ENCODE measurements at places on chromosomes 7 and 10.
A peak's percentile ranks its signal among the peaks of the same experiment; 100 is the strongest.

DNA sequence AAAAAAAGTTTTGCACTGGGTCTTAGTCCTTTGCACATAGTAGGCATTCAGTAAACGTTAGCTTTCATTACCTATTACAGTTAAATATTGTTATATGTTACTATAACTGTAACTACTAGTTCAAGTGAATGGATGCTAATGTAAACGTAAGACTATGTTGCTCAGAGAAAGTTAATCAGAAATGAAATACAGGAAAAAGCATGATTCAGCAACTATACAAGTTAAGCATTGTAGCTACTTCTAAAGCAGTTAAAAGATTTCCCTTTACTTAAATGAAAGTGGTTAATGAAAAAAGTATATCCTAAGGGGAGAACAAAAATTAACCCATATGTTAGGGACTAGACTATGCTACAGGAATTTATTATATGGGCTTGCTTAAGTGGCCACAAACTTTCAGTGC lies 121.2 kb downstream of the SKAP2 start:
- DNase-seq = no peak

- DNase-seq = no peak
Measured at GRCh38 chr10:103202319-103202718, 9.2 kb upstream of the NT5C2 start.

GRCh38 chr7:106285855-106286492 lies 1.2 kb upstream of the NAMPT start:
- no peak for DNase-seq

GRCh38 chr7:17256375-17256774 lies 42.1 kb upstream of the AHR start:
- DNase-seq = no peak

- no peak for DNase-seq
Measured at GRCh38 chr7:131012477-131013031, 278.5 kb upstream of the KLF14 start.

- DNase-seq = no peak
Measured at GRCh38 chr7:123410273-123410904, 124.0 kb downstream of the IQUB start.

DNA sequence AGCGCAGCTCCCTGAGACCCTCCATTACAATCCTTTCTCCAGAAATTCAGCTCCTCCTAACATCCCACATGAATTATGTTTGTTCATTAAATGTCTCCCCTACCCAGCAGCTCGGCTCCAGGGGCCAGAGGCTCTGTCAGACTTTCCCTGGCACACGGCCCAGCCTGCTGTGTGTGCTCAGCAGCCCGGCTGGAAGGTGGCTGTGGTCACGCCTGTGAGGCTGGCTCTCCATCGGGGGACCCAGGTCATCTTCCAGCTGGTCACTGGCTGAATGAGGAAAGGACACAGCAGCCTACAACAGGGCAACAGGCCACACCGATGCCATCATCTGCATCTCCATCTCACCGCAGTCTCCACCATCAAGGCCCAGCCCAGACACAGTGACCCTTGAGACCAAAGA lies 219.8 kb downstream of the MAD1L1 start:
- DNase-seq = no peak

GRCh38 chr10:7485244-7485556 lies 74.4 kb upstream of the SFMBT2 start:
- no peak for DNase-seq

DNA sequence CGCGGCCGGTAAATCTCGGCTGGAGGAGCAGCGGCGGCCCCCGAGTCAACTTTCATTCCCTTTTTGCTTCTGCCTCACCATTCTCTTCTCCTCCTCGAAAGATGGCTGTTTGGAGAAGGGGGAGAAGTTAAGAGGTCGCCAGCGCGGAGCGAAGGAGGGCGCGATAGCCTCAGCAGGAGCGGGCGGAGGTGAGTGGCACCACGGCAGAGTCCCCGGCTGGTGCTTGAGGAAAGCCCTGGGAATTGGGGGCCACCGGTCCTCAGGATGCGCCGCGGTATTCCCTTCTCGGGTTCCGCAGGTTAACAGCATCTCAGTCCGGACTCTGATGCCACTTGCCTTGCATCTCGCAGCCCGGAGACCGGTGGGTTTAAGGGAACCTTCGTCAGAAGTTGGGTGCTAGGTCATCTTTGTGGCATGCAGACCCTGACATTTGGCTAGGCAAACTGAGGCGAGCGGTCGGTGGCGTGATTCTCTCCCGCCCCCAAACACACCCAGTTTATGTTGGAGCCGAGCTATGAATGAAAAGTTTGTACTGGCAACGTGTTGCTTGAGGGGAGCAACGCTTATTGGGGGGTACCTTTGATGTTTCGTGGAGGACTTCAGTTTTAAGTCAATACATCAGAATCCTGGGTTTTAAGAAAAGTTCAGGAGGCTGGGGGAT lies 59.5 kb upstream of the PRPS1L1 start:
- DNase-seq = no peak

DNA sequence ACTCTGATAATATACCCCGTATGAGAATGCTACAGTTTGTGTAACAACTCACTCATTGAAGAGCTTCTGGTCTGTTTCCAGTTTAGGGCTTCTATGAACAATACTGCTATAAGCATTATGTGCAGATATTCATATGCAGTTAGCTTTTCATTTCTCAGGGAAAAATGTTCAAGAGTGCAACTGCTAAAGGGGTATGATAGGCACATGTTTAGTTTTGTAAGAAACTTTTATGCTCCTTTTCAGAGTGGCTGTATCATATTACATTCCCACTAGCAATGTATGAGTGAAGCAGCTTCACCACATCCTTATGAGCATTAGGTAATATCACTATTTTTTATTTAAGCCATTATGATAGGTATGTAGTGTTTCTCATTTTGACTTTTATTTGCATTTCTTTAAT lies 182.6 kb upstream of the CXCL12 start:
- DNase-seq = no peak

- no peak for DNase-seq
Measured at GRCh38 chr7:106083717-106084116, 28.4 kb downstream of the SYPL1 start.

GRCh38 chr10:116590590-116591444 lies at the start of gene PNLIPRP1:
PNLIPRP1 (plus strand) TSS chr10:116590959; CDS start chr10:116591130, 171 bp downstream.
- DNase-seq = no peak

GRCh38 chr7:140673063-140673773 lies 473 bp downstream of the ADCK2 start:
- peak; percentile 50 for DNase-seq

DNA sequence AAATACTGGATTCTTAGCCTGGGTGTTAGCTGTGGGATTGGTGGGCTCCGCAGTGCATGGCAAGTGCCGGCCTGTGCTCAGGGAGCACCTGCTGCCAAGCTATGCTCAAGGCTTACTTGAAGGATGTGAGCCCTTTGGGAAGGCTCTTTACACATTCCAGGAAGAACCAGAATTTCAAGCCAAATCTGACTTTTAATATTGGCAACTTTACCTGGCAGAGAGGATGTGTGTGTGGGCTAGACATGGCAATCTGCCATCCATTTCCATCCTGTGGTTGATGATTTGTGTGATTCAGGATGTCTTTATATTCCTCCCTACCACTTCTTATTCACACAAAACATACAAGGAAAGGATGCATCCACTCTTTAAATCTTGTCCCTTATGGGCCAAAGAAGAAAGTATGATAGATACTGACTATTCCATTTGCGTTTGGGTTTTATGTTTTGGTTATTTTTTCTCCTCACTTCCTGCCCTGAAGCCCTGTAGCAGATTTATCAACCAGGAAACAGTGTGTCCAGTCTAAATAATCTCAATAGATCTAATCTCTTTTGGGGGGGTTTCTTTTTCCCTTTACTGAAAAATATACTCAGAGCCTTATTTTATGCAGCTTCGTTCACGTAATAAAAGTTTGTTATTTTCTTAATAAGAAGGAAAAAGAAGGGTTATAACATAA lies 247.1 kb downstream of the COBL start:
- no peak for DNase-seq

DNA sequence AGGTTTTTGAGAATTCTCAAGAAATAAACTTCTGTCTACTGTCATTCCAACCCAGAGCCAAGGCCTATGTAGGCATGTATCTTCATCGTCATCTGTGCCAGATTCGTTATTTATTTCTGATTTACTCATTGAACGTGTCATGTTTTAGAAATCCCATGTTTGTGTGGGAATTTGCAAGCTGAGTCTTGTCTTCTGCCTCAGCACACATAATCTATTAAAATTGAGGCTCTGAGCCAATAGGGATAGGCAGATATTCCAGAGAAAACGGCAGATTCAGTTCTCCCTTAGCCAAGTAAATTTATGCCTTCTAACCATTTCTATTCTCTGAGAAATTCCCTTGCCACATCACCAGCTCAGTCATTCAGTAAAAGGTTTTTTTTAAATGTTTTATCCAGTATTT lies 444.6 kb downstream of the REEP3 start:
- no peak for DNase-seq

DNA sequence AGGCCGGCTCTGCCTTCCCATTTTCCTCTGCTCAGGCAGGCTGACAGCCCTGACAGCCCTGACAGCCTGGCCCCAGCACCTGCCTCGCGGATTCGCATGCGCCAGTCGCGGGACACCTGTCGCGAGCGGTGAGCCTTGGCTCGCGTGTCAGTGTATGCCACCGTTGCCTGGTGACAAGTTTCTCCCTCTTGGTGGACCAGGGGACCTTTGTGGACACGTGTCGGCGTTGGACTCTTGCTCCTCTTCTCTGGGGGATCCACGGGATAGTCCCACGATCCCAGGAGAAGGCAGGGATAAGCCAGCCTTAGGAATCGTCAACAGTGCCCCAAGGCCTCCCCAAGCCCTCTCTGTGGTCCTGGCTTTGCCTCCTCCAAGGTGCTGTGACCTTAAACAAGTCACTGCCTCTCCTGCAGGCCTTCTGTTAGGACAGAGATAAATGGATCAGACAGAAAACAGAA lies 18.1 kb upstream of the ZNF273 start:
- DNase-seq = no peak

- DNase-seq = no peak
Measured at GRCh38 chr7:78406531-78406930, 608.0 kb downstream of the PHTF2 start.

DNA sequence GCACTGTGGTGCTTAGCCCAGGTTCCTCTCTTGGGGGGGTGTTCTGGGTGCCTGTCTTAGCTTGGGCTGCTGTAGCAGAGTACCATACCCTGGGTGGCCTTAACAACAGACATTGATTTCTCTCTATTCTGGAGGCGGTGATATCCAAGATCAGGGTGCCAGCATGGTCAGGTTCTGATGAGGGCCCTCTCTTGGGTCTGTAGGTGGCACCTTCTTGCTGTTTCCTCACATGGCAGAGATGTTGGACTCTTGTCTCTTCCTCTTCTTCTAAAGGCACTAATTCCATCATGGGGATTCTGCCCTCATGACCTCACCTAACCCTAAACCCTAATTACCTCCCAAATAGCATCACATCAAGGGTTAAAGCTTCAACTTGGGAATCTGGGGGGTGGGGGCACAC lies 19.9 kb upstream of the CRHR2 start:
- no peak for DNase-seq

DNA sequence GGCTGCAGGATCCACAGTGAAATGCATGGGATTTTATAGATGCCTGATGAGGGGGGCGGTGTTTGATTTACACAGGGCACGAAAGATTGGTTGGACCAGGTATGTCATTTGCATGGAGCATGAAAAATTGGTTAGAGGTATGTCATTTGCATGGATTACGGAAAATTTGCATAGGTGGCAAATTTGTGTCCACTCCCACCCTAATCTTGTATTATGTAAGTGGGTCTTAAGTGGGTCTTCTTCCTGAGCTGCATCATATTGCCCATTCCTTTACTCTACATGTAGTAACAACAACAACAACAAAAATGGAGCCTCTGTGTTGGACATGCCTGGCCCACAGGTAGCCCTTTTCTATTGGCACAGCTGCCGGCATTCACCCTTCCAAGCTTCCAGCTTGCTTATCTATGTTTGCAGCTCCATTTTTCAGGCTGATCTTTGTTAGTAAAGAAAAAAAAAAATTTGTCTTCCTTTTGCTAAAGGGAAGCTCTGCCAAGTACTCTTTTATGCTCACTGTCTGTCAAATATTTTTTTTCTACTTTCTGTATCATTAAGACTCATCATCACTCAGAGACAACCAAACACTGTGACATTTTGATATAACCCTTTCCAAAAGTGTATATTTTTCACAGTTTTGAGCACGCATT lies 10.3 kb upstream of the ZNF273 start:
- no peak for DNase-seq

GRCh38 chr7:151244196-151244840 lies 4.2 kb downstream of the SMARCD3 start:
- DNase-seq = no peak

DNA sequence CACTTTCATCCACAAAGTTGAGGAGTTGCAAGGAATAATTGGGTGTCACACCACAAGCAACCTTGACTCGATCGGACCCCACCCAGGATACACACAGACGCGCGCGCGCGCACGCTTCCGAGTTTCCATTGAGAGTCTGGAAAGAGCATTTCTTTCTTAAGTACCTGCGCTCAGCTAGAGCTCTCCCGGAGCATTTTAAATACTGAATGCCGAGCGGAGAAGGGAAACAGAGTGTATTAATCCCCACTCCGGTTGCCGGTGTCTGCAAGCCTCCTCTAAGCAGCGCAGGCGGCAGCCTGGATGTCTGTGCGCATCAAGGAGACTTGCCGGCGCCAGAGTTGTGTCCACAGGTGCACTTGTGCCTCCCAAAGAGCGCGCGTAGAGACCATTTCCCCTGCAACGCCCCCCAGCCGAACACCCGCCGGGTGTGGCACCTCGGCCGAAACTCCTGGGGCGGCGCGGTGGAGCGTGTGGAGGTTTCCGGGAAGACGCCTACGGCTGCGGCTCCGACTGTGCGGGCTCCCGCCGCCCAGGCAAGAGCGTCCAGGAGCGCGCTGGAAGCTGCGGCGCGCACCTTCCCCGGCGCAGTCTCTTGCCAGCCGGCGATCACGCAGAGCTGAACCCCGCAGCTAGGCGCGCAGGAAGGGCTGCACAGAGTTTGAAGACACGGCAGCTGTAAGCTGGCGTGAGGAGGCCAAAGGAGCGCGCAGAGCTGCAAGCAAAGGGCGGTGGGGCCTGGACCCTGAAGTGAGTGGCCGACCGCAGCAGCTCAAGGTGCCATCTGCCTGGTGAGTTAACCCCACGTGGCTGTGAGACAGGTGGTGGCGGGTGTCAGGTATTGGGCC lies 1.1 kb upstream of the FEZF1 start:
- no peak for DNase-seq

DNA sequence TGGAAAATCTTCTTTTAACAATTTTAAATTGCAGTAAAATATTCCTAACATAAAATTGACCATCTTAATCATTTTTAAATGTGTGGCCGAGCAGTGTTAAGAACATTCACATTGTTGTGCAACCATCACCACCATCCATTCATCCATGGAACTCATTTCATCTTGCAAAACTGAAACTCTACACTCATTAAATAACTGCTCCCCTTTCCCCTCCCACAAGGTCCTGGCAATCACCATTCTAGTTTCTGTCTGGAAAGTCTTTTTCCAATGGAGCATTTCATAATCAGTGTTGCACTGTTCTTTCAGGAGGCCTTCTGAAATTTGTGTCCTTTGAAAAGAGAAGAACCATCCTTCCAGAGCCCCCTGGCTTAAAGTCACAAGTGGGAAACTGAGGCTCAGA lies 233.1 kb downstream of the PLXNA4 start:
- no peak for DNase-seq

DNA sequence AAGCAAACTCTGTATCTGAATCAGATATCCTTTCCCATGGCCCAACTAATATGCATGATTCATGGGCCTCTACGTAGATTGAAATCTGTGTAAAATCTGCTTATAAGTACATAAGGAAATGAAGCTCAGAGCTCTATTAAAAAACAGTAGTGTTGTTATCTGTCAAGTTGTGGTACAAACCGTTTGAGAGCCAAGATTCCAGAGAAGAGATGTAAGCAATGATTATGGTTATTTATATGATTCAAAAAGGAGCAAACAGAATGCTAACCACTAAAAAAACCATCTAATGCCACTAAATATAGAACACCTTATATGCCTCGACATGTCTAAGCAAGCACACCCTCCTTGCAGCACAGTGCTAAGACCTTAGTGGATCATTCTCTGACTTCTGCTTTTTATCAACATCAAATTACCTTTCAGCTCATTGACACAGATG lies 26.6 kb downstream of the RPP38 start:
- DNase-seq = no peak
